ENCODE measurements at places on chromosomes 1 and 21.
A peak's percentile ranks its signal among the peaks of the same experiment; 100 is the strongest.

DNA sequence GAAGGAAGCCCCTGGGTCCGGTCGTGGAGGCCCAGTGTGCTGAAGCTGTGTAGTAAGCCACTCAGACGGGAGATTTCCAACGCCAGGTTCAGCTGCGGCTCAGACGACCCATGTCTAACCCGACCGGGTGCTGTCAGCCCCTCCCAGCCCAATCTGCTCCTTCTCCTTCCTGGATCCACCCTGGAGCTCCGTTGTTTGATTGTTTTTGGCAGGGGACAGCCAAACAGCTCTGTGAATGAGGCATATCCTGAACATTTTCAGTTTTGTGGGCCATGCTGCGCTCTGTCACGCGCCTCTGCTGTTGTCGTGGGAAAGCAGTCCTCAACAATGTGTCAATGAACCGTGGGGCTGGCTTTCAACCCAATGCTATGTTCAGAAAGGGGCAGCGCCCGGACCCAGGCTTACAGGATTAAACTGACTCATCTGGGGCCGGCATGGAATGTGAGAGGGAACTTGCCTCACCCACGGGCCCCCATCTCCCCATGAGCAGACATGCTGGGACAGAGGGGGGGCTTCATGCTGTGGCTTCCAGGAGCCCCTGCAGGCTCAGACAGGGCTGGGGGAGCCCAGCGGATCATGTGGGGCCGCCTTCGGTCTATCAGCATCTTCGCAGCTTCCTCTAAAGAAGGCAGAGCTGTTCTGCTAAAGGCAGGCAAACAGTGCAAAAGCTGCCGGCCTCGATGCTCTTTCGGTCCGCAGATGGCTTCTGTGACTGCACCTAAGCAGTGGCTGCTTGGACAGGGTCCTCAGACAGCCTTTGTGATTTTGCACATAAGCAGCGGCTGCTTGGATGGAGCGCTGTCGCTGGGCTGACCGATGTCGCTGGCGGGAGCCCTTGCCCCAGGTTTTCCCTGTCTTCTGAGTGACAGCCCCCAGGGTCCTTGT lies 101.7 kb downstream of the RIPK4 start:
- peak; percentile 49 for DNase-seq

DNA sequence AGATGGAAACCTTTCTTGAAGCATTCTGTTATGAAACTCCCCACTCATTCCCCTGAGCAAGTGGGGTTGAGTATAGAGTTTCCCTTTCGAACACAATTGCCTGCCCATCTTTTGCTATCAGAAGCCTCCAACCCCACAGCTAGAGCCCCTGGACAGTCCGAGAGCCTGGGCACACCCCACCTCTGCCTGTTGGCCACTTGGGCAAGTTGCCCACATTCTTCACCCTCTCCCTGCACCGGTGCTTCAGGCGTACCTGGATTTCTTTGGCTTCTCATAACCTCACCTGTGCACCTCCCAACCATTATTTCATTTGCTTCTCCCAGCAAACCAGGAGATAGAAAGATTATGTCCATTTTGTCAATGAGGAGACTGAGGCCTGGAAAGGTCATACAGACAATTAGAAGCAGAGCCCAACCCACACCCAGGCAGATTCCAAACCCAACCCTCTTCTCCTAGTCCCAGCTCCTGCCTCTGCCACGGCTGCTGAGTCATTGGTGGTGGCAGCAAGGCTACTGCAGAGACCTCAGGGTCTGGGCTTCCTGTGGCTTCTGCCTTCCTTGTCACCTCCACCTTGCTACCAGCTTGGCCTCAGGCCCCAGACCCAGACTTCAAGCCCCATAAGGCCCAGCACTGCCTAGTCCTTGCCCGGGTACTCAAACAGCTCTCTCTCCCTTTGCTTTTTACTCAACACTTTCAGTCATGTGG lies 118.7 kb upstream of the ZBTB40 start:
- peak; percentile 21 for DNase-seq

- DNase-seq: no peak
These were observed 121.8 kb upstream of the SLC44A3 start for GRCh38 chr1:94698356-94698755.

DNA sequence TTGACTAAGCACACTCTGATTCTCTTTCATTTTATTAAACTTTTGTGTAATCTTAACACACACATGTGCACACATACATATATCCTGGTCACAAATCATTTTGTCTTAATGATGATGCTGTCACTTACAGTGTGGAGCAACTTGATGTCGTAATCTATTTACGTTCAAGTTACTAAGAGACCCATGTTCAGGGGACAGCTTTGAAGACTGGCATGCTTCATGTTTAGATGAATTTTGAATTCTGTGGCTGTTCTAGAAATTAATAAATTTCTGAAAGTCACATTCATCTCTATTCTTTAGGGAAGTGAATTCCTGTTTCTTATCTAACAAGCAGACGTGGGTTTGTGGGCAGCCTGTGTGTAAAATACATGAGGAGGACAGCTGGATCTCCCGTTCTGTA lies 1637.8 kb downstream of the PLA2G4A start:
- DNase-seq: no peak

DNA sequence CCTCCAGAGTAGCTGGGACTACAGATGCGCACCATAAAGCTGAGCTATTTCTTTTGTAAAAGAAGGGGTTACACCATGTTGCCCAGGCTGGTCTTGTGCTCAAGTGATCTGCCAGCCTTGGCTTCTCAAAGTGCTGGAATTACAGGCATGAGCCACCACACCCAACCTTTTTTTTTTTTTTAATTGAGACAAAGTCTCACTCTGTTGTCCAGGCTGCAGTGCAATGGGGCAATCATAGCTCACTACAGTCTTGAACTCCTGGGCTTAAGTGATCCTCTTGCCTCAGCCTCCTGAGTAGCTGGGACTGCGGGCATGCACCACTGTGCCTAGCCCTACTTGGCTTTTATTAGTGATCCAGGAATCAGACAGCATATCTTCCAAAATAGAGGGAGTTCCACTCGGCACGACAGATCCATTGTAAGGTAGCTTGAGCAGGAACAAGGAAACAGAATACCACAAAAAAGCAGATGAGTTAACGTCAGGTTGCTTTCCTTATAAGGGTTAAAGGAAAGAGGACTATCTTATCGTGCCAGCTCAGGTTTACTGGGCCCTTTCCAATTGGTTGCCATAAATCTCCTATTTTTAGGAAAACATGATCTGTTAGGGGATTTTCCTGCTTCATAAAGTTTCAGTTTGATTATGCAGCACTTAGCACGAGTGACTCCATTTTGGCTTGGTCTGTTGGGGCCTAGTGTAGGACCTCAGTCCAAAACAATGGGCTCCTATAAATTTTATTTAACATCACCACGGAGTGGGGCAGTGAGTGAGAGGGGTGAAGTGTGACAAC lies 45.2 kb downstream of the NENF start:
- no peak for DNase-seq

GRCh38 chr1:201641524-201642253 lies 102.8 kb downstream of the NAV1 start:
- no peak for DNase-seq

DNA sequence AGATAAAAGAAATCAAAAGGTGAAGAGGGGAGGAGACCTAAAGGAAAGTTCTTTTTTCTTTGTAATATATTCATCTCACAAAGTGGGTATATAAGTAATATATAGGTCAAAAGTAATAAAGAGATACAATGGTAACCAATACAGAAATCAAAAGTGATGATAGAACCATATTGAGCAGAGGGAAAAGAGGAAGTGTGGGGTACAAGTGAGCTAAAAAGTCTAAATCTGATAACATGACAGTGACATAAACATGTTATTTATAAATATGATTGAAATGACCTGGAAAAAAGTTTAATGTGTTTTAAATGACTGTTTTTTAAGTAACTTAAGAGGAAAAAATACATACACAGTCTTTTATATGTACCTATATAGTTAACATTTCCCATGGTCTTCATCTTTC lies 70.5 kb downstream of the MRPL39 start:
- DNase-seq: no peak

DNA sequence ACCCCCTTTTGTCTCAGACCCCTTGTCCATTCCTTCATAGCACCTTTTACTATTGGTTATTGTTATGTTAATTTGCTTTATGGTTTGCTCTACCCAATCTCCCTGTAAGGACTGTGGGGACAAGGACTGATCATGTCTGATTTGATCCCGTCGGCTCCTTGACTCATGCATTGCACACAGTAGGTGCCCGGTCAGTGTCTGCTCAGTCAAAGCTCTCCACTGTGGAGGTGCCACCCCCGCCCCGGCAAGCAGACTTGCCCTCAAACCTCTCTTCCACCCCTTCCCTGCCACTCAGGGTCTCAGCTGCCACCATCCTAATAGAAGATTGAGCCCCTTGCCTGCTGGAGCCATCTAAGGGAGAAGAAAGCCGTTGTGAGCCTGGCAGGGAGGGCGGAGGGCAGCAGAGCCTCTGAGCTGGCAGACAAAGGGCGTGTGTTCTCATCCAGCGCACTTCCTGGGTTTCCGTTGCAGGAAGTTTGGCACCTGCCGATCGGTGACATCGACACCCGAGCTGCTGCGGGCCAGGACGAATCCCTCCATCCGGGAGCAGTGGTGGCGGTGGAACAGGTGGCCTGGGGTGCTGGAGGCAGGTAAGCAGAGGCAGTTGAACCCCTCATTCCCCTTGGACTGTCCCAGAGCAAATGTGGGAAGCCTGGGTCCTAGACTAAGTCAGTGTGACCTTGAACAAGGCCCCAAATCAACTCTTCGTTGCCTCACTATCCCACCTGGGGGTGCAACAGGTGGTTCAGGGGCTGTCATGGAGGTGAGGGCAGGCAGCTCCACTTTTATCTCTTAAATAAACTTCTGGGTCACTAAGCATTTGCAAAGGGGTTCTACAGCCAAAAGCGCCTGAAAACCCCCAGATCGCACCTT lies 2.2 kb upstream of the FBLIM1 start:
- no peak for DNase-seq

DNA sequence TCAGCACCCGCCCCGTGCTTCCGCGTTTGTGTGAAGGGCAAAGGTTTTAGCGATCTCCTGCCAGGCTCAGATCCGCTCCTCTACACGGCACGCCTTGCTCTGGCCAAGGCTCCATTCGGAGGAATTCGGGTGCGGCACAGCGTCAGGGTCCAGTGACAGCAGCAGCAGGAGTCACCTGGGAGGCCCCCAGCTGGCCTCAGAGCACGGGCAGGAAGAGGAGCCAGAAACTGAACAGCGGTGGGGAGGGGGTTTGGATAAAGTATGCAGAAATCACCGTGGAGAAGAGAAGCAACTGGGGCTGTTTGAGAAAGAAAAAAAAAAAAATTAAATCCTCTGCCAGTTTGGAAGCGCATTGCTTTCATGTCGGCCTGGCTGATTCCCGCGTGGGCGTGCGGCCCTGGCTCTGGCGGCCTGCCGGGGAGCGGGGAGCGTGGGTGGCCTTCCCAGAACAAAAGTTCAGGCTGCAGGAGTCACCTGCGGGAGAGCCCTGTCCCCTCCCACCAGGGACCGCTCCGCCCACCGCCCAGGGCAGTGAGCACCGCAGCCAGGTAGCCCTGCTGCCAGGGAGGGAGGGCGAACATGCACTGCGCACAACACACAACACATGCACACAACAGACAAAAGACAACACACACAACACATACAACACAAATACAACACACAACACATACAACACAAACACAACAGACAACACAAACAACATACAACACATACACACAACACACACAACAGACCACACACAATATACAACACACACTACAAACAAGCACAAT lies 107.6 kb downstream of the ETS2 start:
- peak; percentile 87 for DNase-seq

- no peak for DNase-seq
These were observed 177.7 kb downstream of the URB2 start for GRCh38 chr1:229803626-229804217.

GRCh38 chr1:25700626-25701025 lies 84.0 kb downstream of the MAN1C1 start:
- no peak for DNase-seq

DNA sequence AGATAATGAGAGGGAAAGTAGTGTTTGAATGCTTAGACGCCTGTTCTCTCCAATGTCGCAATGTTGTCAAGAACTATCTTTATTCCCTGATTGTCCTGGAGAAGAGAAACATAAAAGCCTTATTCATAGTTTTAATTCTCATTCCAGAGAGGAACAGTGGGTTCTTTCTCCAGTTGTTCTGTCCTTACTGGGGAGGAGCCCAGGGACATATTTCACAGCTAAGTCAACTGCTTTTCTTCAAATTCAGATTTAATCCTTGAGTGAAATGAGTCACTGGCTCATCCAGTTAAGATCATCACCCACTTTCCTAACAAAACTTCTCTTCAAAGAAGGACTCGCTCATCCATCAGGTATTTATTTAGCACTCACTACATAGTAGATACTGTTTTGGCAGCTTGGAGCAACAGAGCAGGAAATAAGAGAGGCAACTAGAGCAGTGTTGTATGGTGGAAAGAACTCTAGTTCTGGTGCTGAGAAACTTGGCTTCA lies 365.7 kb upstream of the USP24 start:
- DNase-seq: no peak

DNA sequence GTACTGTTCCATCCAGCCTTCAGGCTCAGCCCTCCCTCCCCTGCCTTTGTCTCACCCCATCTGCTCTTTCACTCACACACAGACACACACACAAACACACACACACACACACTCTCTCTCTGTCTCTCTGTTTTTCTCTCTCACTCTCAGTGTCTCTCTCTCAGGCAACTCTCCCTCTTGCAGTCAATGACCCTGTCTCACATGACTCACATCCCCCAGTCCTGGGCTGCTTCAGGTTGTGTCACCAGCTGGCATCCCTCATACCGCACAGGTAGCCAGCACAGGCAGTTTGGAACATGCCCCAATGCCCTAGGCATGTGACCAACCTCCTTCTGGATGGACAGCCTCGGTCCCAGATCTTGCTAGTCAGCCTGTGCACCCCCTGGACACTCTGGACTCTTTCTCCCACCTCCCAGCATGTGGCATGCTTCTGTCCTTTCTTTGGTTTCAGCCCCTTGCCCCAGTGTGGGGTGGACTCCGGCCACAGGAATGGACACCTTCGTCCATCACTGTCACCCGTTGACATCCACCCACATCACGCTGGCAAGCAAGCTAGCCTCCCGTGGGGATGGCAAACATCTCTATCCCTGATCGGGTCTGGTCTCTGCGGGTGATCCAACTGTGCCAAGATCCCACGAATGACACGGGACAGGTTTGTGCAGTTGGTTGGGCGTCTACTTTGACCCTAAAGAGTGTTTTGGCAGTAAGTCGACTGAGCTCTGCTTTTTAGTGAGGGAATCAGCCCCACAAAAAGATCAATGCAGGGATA lies 23.4 kb upstream of the FCGR2A start:
- DNase-seq: no peak

DNA sequence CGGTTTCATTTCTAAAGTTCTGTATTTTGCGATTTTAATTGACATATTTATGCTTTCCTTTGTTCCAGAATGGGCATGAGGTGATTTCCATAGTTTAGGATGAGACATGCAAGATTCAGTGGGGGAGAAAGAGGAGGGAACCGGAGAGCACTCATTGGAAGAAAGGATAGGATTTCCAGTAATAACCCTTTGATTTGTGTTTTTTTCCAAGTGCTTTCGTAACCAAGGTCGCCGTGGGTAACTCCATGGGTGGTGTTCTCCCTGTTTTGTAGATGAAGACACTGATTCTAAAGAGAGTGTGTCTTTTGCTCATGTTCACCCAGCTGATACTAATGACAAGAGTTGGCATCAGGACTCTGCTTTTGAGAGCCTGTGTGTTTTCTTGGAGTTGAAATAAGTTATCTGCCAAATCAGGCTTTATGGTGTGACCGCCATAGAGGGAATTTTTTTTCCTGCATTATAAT lies 170.1 kb downstream of the DHRS3 start:
- DNase-seq: no peak
